NCI-H146 (cell line): ENCODE measurements at places on chromosomes 16 and 17.

- DNase-seq: no peak
These were observed 172.0 kb downstream of the CDK5R1 start for GRCh38 chr17:32658470-32659418.

DNA sequence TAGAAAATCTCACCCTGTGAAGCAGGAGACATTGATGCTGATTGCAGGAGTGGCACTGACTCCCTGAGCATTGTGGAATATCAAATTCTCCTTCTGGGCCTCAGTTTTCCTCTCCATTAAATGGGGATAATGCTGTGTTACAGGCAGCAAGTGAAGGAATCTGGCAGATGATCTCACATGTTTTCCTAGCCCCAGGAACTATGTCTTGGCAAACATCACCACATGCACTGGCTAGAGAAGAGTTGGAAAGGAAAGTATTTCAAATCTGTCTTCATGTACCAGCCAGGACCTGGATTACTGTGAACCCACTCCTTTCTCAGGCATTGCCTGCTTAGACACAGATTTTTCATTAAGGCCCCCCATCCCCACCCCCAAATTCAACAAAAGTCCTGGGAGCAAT, 13.6 kb upstream of the CCL8 start:
- no peak for DNase-seq

DNA sequence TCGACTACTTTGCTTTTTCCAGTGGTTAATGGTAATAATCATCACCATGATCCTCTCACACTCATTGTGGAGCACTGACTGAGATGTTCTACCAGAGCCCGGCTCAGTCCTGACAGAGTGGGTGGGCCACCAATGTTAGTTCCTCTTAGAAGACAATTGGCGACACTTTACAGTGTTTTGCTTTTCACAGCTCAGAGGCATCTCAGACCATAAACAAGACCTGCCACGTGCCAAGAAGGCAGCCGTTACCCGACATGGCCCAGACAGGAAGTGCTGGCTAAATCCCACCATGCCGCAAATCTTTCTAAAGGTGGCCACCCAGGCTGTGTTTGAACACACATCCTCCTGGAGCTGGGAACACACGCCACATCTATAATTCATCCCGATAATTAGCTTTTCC, 103.7 kb downstream of the XYLT1 start:
- no peak for DNase-seq

DNA sequence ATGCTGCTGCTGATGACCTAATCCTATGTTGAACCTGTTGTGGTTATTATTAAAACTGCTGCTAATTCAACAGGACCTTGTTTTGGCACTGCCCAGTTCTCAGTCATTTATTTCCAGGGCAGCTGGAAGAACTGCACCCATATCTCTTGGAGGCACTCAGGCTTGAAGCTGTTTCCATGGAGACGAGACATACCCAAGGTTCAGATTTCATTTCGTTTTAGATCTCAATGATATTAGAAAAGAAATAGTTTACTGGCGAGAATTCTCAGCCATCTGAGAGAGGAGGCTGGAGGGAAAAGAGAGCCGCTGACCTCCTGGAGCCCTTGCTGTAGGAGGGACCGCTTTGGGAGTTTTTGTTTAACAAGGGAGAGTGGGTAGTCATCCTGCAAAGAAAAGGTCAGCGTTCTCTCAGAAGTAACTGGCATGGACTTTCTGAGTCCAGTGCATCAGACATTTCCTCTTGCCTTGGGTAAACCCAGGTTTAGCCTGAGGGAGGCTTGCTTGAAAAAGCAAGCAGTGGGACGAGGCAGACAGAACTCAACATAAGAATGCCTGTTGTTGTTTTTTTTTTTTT, 75.4 kb downstream of the YPEL2 start:
- DNase-seq: peak; percentile 70

- DNase-seq: no peak
These were observed 20.7 kb downstream of the MYBBP1A start for GRCh38 chr17:4534515-4534914.

DNA sequence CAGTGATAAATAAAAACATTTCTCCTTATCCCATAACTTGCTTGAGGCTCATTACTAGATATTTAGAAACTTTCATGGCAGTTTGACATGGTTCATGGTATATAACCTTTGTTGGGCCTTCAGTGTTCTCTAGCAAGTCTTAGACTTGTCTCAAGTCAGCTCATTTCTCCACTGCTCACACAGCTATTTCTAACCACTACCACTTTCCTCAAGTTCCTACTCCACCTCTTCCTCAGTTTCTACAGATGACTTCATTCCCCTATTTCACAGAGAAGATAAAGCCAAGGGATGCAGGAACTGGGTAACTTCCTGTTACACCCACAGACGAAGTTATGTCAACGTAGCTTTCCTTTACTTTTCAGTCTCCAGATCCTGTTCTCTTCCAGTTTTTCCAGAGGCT, 23.2 kb downstream of the NLK start:
- no peak for DNase-seq

DNA sequence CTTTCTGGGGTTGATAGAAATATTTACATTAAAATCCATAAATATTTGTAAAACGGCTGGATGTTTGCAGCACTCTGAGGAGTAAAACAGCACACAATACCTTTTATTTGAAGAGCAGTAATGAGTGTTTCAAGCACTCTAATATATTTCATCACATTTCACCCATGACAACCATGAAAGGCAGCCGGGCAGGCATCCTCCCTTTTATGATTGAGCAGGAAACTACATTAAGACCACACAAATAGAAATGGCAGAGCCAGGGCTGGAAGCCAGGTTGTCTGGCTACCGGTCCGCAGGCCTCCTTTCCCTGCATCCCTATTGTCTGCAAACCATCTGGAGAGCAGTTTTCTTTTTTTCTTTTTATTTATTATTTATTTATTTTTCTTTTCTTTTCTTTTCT, 23.1 kb upstream of the GPRC5C start:
- no peak for DNase-seq

GRCh38 chr17:68006797-68007196, 10.5 kb upstream of the C17orf58 start:
- DNase-seq: no peak

DNA sequence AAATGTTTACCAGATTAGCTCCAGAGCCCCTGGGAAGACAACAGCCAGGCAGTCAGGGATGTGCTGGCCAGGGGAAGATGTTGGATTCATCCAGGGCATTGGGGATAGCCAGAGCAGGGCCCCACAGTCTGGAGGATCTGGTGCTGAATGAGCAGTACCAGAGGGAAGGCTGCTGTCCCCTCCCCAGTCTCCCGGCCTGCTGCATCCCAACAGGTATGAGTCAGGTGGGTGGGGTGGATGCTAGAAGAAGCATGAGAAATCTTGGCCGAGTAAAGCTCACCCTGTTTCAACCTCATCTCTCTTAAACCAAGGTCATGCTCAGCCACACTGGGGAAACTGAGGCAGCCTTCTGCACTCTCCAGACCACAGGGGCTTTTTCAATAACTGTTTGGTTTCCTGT, 71.9 kb upstream of the SEC14L1 start:
- DNase-seq: no peak

DNA sequence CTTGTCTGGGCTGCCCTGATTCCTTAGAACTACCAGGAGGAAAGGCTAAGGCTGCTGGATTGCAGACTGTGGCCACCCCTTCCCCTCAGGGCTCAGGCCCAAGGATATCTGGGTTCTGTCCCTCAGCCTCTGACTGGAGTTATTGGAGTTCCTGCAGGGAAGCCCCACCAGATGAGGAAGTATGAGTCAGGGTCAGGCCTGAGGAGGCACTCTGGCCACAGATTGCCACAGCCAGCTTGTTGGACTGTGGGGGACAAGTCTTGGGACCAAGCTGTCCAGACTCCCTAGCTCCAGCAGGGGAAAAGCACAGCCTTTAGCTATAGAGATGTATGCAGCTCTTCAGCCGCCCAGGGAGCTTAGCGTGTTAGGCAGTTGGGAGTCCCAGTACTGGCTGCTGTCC, 381.9 kb upstream of the TOM1L1 start:
- DNase-seq: no peak

- peak; percentile 37 for DNase-seq
These were observed 317.9 kb downstream of the SNX29 start for GRCh38 chr16:12294471-12294870.

- DNase-seq: no peak
These were observed 21.2 kb downstream of the DHODH start for GRCh38 chr16:72029567-72030271.

DNA sequence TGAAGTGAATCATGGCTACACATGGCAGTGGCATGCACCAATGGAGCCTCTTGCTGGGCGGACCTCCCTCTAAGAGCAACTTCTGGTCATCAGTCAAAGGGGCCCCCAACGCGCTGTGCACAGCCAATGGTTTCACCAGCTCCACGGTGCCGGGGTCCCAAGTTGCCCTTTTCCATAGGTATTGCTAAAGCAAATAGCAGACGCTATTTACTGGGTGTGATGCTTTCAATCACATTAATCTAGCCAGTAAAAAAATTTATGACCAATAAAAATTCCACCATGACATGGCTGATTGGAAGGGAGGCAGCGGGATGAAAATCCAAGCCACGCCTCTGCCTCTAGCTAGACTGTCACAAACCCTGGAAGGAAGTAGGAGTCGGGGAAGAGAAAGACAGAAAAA, 680.3 kb upstream of the SOX9 start:
- no peak for DNase-seq
